Fibroblast of skin of scalp (primary cell): ENCODE measurements at places on chromosomes 2 and 18.

GRCh38 chr18:37787452-37787851 is 221.9 kb upstream of the CELF4 start:
- no peak for DNase-seq

DNA sequence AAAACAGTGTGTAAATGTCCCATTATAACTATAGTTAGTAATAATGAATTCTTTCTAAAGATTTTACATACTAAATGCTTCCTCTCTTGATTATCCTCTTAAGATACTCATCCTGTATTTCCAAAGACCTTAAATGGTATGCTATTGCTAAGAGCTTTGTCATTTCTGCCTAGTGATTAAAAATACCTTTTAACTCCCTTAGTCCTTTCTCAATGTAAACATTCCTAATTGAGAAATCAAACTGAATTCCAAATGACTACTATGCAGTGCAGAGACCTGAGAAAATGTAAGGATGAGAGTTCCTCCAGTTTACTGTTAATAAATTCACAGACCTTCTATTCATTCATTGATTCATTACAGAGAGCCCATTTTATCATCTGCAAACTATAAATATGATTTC is 86.9 kb downstream of the SOS1 start:
- peak; percentile 17 for DNase-seq

DNA sequence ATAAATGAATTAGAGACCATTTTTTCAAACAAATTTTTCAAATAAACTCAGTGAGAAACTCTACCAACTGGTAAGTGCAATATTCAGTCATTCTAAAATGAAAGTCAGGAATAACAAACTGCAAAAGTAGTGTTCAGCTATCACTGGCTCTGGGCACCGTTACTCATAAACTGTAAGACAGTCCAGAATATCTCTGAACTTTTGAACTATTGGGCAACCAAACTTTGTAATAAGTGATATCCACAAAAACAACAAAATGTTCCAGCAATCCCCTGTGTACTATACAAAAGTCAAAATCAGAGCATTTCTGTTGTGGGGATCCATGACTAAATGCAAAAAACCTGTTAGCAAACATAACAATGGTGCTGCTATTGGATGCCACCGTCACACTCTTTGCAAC is 56.3 kb downstream of the SLC25A12 start:
- DNase-seq, result no peak

DNA sequence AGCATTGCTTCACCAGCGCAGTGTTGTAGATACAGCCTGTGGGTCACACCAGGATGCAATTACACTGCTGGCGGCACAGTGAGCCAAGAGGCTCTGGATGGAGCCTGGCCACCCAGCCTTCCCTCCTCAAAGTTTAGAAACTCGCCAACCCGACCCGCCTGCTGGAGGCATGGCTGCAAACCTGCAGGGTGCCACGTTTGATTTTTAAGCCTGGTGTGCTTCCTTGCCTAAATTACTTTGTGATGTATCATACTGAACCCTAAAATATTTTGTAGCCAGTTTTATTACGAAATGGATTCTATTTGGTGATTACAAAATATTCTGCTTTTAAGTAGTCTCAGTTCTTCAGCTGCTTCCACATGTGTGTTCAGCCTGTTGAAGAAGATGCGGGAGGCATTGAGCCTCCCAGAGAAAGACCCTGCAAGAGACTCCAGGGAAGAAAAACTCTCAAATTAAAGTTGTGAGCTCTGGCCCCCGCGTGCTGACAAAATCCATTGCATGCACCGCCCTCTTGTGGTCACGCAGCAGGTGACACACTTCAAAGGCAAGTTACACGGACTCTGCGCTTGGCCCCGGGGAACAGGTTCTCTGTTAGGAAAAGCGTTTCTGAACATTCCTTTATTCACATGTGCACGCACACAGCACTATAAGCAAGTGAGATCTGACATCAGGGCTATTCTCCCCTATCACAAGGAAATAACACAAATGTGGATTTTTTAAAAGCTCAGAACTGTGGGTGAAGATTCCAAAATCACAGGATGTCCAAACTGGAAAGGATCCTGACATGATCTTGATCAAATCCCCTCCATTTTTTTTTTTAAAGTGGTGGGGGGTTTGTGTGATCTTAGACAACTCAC is 63.0 kb upstream of the TWIST2 start:
- DNase-seq, result peak; percentile 78

- no peak for DNase-seq
Measured at GRCh38 chr2:1756456-1756855, 12.1 kb upstream of the PXDN start.

DNA sequence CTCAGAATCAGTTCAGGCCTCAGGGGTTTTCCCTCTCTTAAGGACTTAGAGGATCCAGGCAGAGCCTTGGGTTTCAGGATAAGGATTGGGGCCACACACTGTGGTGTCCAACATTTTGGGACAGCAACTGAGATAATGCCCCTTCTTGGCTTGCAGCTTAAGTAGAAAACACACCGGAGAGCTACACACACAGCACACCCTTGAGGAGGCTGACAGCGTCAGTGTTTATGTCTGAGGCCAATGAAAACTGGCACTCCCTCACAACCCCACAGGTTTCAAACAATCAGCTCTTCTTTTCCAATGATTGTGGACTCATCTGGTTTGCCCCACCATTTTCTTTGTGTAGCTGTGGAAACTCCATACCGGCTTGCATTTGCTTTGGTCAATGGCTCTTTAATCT is 257.7 kb downstream of the CDCA7 start:
- DNase-seq, result no peak

- DNase-seq, result no peak
Measured at GRCh38 chr2:89767572-89768435, 1076.3 kb downstream of the RPIA start.

GRCh38 chr2:36572054-36572718 is 25.8 kb downstream of the FEZ2 start:
- no peak for DNase-seq

GRCh38 chr2:64311948-64312621 is 141.9 kb upstream of the LGALSL start:
- peak; percentile 84 for DNase-seq

GRCh38 chr2:207219081-207219630 is 53.4 kb upstream of the KLF7 start:
- no peak for DNase-seq

GRCh38 chr18:79387214-79387613 is 8.5 kb upstream of the NFATC1 start:
- DNase-seq, result no peak

DNA sequence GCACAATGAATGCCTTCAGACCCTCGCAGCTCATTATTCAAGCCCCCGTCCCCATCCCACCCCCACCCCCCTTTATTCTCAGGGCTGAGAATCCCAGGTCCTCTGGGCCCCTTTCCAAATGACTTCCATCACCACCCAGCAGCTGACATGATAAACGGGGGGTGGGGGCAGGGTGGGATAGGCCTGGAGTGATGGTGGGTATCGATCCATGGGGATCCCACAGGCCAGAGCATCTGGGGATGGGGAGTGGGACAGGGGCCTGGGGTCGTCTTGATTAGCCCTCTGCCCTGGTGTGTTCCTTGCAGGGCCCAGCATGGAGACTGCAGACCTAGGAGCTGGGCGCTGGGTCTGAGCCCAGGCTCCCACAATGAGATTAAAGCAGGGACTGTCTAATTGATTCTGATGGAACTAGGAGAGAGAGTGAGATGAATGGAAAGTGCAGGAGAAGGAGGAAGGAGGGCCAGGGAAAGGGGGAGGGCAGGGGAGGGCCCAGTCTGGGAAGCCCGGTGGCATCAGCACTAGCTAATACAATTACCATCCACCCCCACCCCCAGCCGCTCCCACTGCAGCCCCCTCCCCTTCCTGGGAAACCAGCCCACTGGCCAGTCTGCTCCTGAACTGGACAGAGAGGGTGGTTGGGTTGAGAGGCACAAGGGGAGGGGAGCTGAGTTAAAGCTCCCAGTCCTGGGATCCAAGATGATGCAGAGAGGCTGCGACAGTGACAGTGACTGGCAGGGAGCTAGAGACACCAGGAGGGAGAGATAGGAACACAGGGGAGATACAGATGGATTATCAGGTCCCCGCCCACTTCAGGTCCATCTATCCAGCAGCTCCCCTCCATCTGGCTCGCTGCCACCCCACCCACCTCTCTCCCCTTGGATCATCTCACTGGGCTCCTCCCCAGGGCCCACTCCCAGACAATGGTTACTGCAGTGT is 13.1 kb upstream of the TNS1 start:
- no peak for DNase-seq

- DNase-seq, result no peak
Measured at GRCh38 chr2:54267577-54267976, 11.5 kb upstream of the TSPYL6 start.

DNA sequence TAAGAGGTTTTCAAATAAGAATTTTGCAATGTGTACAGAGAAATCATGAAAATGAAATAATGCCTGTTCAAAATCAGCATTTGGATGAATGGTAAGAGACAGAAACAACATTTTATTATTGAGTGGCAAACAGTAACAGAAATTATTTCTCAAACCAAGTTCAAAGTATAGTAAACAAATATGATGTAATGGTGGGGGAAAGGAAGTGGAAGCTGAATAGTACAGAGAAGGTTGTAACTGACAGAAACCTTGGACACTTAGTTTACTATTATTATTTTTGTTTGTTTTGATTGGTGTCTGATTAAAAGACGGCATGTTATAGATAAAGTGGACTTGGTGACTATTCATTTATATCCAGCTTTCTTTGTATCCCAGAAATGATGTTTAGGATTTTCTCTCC is 1637.4 kb upstream of the ACVR2A start:
- DNase-seq, result no peak

GRCh38 chr2:36911012-36911411 is 55.3 kb downstream of the STRN start:
- no peak for DNase-seq

DNA sequence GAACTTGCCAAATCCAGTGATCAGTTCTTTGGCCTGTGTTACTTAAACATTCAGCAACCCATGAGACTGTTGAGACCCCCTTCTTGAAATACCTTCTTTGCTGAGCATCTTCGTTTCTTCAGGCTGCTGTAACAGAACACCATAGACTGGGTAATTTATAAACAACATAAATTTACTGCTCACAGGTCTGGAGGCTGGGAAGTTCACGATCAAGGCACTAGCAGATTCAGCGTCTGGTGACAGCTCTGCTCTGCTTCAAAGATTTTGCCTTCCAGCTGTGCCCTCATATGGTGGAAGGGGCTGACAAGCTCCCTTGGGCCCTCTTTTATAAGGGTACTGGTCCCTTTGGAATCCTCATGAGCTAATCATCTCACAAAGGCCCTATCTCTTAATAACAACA is 28.8 kb upstream of the TSPYL6 start:
- no peak for DNase-seq

DNA sequence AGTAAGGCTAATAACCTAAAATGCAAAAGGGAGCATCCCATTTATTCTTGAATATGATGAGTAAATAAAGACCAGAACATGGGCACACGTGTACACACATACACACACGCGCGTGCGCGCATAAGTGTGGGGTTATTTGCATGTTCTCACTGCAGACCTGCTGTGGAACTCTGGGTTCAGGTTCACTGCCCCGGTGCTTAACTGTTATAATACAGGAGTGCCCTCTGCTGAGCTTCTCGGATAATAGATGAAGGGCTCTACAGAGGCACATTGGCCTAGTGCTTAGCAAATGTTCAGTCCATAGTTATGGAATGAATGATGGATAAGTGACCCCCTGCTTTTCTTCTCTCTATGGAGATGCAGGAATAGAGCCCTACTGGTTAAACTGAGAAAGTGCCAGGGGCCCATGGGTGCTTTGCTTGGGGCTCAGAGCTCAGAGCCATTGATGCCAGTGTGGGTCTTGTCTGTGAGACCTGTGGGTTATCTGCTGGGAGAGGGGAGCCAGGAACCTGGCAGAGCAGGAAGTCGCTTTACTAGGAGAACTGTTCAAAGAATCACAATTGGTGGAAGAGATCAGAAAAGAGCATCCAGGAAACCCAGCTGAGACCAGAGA is 3.6 kb upstream of the ARL4C start:
- DNase-seq, result peak; percentile 79

DNA sequence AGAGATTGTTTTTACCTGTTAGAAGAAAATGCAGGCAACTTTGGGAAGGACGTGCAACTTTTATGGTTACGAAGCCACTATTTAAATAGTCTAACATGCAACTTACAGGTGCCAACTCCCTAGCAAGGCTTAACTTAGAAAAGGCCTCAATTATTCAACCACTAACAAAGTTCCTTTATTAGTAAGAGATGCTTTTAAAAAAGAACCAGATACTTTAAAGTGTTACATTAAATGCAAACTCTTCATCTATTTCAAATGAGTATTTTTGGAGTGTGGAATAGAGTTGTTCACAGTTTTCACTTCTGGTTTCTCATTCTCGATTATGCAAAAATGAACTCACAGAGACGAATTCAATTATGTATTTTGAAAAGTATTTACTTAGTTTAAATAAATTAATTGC is 51.7 kb downstream of the PELI1 start:
- DNase-seq, result no peak

- peak; percentile 74 for DNase-seq
Measured at GRCh38 chr2:105789745-105790460, 45.2 kb downstream of the NCK2 start.

- no peak for DNase-seq
Measured at GRCh38 chr18:9906481-9906880, 7.3 kb upstream of the VAPA start.

DNA sequence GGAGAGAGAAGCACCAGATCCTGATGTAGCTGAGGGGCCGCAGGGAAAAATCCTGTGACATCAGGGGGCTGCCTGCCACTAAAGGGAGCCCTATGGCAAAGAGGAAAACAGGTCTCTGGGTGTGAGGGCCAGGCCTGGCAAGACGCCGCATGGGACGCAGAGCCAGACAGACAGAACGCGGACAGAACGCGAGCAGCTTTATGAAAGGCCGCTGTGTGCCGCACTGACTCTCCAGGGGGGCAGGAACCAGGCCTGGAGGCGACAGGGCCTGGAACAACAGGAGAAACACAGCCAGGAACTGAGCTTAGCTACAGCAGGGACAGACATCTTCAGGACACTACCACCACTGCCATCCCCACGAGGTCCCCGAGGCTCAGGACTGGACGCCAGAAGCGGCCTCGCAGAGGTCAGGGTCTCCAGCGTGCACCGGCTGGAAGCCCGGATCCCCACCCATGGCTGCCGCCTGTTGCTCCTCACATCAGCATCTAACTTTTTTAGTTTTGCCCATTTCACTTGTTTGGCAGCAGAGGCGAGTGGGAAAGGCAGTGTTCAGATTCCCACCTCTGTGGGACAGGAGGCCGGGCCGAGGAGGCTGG is 131.6 kb downstream of the VAPA start:
- DNase-seq, result no peak

- DNase-seq, result no peak
Measured at GRCh38 chr18:63218472-63218871, 101.1 kb downstream of the BCL2 start.

DNA sequence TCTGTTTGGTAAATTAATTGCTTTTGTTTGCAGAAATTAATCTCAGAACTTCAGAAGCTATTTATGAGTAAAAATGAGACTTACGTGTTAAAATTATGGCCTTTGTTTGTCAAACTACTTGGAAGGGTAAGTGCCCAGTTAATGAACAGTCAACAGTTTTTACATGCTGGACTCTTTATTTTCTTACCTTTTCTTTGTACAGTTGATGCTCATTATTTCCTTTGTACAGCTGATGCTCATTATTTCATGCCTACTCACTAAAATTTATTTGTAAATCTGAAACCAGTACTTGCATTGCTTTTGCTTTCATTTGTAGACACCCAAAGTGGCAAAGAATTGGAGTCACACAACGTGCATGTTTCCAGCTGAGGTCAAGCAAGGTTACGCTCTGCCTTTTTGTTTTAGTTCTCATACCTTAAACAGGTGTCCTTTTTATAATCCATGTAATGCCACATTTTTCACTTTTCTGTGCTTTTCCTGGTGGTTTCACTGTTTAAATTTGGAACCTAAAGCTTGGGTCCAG is 13.3 kb downstream of the RIF1 start:
- DNase-seq, result no peak
